ENCODE measurements at places on chromosomes 6 and 20. TPM values are rescaled to one million over a fixed set of nuclear protein-coding genes. Genes with fewer than 3 reads are reported as not detected.

TBX18 gene
- total RNA-seq: 3.6 TPM

UBE2C gene
- total RNA-seq: 2.1 TPM

CEP85L gene
- total RNA-seq: 20.8 TPM

ZCCHC3 gene
- 11.3 TPM for total RNA-seq

WFDC2 gene
- total RNA-seq: not detected

MED23 gene
- 38.9 TPM for total RNA-seq

SLC22A3 gene
- 142 TPM for total RNA-seq

TTPAL gene
- 10.1 TPM for total RNA-seq
